RWPE1 (cell line): ENCODE measurements at places on chromosomes 4 and X.
A peak's percentile ranks its signal among the peaks of the same experiment; 100 is the strongest.

DNA sequence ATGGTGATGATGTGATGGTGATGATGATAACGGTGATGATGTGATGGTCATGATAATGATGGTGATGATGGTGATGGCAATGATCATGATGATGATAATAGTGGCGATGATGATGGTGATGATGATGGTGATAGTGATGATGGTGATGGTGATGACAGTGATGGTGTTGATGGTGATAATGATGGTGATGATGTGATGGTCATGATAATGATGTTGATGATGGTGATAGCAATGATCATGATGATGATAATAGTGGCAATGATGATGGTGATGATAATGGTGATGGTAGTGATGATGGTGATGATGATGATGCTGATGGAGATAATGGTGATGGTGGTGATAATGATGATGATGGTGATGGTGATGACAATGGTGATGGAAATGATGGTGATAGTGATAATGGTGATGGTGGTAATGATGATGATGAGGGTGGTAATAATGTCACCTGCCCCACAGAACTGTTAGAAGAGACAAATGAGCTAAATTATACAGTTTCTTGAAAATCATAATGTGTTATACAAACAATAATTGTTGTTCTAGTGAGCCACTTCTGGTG lies 289.9 kb downstream of the ASMT start:
- DNase-seq, result no peak

DNA sequence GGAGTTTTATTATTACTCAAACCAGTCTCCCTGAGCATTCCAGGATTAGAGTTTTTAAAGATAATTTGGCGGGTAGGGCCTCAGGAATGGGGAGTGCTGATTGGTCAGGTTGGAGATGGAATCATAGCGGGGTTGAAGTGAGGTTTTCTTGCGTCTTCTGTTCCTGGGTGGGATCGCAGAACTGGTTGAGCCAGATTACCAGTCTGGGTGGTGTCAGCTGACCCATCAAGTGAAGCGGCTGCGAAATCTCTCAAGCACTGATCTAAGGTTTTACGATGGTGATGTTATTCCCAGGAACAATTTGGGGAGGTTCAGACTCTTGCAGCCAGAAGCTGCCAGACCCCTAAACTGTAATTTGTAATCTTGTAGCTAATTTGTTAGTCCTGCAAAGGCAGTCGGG lies 25.1 kb upstream of the SETD7 start:
- DNase-seq, result no peak

- DNase-seq, result peak; percentile 26
Observed at GRCh38 chrX:46837558-46838485, 979 bp downstream of the RP2 start.

DNA sequence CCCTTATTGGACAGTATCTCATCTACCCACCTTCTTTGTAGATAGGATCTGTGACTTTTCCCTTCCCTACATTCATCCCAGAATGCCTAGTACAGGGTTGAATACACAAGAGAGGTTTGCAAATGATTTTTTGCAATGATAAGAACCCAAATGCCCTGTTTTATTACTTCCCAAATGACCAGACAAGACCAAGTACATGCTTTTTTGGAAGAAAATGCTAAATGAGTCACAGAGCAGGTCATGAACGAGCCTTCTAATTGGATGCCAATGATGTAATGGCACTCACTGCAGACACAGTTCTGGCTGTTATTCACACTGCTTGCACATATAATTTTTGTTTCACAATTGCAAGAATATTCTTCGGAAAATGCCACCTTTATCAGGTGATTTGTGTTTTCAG lies 17.8 kb upstream of the GABRQ start:
- DNase-seq, result peak; percentile 8

GRCh38 chr4:55849724-55850123 lies 3.7 kb upstream of the EXOC1 start:
- no peak for DNase-seq

DNA sequence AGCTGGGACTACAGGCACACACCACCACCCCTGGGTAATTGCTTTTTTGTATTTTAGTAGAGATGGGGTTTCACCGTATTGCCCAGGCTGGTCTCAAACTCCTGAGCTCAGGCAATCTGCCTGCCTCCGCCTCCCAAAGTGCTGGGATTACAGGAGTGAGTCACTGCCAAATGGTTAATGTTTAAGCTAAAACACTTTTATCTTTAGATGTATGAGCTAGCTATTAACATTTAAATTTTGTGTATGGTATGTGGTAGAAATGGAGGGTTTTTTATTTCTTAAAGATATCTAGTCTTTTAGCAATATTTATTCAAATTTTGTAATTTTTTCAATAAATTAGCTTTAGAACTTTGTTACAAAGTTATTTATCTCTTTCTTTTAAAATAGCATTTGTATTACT lies 1659.8 kb upstream of the ADGRL3 start:
- no peak for DNase-seq

- no peak for DNase-seq
Observed at GRCh38 chrX:78517124-78517523, 142.0 kb downstream of the RTL3 start.

GRCh38 chrX:114127411-114128025 lies 456.4 kb upstream of the HTR2C start:
- DNase-seq, result no peak

- DNase-seq, result peak; percentile 20
Observed at GRCh38 chrX:20217271-20217670, 49.4 kb downstream of the RPS6KA3 start.

GRCh38 chrX:133607419-133608348 lies 192.4 kb upstream of the GPC4 start:
- no peak for DNase-seq

GRCh38 chrX:106246511-106246910 lies 78.4 kb downstream of the PWWP3B start:
- no peak for DNase-seq

- peak; percentile 92 for DNase-seq
Observed at GRCh38 chr4:102627831-102628523, 126.8 kb downstream of the NFKB1 start.

GRCh38 chrX:40368611-40369061 lies 212.1 kb upstream of the ATP6AP2 start:
- DNase-seq, result no peak

DNA sequence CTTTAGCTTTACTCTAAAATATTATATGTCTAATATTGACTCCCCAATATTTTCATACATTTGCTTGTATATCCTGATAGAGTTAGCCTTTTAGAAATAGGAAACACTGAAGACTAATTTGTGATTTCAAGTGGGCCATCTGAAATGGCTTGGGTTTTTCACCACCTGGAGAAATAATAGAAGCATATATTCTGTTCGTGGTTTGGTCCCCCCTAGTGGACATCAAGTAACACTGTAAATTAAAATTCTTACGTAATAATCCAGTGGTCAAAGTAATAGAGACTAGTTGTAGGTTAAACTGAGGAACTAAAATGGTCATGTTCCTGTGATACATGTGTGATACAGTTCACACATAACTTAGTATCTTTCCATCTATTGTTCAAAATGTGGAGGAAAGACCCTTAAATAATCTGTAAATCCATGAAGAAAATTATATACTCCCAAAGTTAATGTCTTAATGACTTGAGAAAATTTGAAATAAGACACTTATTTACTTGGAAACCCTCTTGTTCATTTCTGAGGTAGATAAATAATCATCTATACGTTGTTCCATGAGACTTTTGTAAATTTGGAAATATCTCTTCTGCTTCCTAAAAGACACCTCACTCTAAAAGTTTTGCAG lies 79.8 kb upstream of the SMARCAD1 start:
- peak; percentile 50 for DNase-seq

GRCh38 chr4:25163196-25163595 lies 2.9 kb upstream of the SEPSECS start:
- DNase-seq, result no peak

GRCh38 chr4:145279122-145279960 lies 99.0 kb upstream of the OTUD4 start:
- DNase-seq, result peak; percentile 50

- no peak for DNase-seq
Observed at GRCh38 chrX:123906557-123907316, 46.9 kb downstream of the XIAP start.

- no peak for DNase-seq
Observed at GRCh38 chr4:121270389-121270788, 106.3 kb upstream of the TNIP3 start.

DNA sequence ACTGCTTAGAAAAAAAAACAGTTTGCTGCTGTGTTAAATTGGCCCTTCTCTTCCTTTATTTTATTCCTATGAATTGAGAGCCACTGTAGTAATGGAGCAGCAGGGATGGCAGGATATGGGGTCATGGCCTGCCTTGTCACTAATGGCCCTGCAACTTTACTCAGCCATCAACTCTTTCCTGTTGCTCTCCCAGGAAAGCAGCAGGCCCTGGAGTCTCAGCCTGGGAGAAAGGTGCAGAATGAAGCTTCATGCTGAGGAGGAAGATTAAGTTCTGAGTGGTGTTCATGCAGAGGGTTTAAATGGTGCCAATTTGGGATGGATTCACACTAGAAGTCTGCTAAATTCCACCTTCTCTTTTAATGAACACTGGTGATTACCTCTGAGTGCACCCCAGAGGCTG lies 285.6 kb downstream of the GPAT3 start:
- DNase-seq, result no peak

- DNase-seq, result no peak
Observed at GRCh38 chr4:170446782-170447181, 357.0 kb upstream of the AADAT start.
